ENCODE measurements at places on chromosomes 5 and 9.

DNA sequence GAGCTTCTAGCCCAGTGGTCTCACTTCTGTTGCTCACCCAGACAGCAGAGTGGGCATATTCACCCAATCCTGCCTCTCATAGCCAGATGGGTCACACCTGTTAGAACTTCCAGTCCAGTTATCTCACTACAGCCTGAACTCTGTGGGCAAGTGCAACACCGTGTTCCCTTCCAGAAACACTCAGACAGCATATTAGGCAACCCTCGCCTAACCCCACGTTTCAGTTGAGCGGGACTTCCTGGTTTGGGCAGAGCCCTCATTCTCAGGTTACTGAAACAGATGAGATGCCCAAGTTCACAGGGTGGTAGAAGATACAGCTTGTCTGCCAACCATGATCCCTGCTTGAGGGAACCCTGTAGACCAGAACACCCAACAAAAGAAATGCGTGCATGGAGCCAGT is 538.2 kb downstream of the CYLC2 start:
- DNase-seq: no peak

DNA sequence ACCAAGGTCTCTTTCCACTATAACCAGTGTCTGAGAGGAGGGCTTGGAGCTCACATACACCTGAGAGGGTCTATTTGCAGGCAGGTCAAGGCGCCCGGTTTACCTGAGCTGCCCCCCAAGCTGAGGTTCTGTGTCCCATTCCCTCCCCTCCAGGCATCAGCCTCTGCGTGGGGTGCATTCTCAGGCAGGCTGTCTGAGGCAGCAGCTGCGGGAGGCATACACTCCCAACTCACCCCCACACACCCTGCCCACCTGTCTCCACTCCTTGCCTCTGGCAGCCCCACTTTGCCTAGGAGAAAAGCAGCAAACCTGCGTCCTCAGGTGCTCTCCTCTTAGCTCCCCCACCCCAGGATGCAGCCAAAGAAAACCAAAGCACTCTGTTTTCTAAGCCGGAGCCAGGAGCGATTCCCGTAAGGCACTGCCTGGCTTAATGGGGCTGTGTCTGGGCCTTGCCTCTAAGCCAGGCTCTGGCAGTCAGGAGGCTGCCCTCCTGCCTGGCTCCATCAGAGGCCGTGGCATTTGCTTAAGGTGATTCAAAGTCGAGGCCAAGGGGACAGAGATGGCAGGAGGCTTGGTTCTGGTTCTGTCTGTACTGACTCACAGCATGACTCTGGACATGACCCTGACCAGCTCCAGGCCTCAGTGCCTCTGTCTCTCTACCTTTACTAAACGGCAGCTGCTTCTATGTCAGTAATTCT is 139.2 kb upstream of the TRIM32 start:
- DNase-seq: no peak

- DNase-seq: no peak
These were observed 134.6 kb downstream of the PIK3R1 start for GRCh38 chr5:68350176-68350575.

- no peak for DNase-seq
These were observed 63.5 kb upstream of the GARNL3 start for GRCh38 chr9:127201071-127201541.

DNA sequence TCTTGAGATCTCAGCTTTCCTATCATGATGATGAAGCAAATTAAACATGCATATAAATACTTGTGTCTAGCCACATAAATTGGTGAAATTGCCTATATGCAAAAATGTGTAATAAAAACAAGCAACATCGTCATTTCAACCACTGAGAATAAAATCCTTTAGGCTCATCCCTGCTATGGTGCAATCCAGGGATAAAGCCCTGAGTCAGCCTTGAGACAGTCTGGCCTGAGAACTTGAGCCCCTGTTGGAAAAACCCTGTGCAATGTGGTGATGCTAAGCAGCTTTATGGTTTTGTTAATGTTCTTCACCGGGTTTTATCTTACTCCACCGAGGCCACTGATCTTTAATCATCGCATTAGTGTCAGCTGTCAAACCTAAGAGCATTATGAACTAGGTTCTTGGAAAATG is 170.5 kb downstream of the DCP2 start:
- DNase-seq: no peak

DNA sequence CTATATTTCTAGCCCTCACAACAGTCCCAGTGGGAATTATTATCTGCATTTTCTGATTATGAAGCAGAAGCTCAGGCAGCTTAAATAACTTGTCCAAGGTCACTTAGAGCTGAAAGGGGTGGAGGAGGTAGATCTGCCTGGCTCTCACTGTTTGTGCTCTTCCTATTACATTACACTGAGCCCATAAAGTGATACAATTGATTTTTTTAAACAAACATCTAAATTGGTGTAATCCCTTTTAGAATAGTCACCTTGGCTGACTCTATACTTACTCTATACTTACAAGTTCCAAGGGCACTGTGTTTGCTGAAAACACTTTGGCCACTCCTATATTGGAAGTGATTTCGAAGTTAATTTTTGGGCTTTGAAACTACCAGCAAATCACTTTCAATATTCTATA is 144.7 kb downstream of the APBA1 start:
- DNase-seq: no peak

DNA sequence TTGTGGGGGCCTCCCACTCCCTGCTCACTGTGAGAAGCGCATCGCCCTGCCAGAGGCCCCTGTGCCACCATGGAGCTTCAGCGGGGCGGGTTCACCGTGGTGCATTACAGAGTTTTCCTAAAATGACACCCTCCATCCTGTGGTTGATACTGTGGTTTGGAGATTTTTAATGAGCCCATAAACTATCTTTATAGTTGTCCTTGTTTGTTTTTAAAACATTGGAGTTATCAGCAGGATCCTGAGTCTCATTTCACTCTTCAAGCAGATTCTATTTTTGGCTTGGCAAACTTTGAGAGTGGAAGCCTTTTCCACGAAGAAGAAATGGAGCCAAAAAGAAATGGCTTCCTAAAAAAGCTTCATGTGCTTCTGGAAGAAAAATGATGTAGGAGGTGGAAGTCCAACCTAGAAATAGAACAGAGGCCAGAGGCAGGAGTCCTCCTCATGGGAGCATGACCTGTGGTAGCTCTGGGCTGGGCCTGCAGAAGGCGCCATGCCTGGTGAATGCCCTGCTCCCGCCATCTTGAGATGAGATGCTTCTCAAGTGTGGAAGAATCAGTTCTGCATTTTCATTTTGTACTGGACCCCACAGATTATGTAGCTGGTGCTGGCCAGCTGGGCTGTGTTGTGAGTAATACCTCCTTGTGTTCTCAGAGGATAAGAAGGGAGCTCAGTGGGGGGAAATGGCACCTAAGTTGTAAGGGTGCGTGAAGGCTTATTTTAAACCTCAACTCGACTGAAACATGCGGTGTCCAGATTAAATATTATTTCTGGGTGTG is 79.0 kb upstream of the RAI14 start:
- no peak for DNase-seq

GRCh38 chr5:23884405-23885031 is 377.1 kb downstream of the PRDM9 start:
- DNase-seq: no peak

GRCh38 chr9:94085062-94085639 is 887 bp downstream of the PTPDC1 start:
- no peak for DNase-seq

DNA sequence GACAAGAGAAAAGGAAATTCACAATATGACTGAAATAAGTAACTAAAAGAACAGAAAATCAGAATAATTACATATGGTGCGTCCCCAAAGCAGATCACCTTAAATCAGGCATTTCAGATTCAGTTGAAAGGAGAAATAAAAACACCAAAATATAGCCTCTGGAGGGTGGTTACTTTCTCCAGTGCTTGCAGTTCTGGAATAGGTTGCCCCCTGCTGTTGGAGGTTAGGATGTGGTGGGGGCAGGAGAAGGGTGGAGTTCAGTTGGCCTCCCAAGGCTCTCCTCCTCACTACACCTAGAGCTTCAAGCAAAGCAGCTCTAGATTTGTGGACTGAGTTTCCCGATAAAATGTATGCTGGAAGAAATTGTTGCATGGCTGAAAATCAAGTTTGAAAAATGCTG is 338.2 kb upstream of the TLE4 start:
- no peak for DNase-seq

GRCh38 chr9:16026886-16027285 is 474.0 kb downstream of the CCDC171 start:
- no peak for DNase-seq

- no peak for DNase-seq
These were observed 200.7 kb downstream of the PARP8 start for GRCh38 chr5:50867140-50867539.

DNA sequence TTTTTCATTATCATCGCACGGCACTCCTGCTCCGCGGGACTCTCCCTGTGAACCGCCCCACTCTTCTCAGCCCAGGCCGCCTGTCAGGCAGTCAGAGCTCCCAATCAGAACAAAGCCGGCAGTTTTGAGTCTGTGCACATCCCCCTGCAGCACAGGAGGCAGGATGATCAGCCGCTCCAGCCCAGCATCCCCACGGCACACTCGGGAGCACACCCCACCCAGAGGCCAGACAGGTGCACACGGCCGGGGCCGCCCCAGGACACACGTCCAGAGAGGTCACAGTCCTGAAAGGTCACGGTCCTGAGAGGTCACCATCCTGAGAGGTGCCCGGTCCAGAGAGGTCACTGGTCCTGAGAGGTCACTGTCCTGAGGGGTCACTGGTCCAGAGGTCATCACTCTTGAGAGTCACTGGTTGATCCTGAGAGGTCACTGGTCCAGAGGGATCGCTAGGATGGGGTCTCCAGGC is 8.4 kb downstream of the TPPP start:
- no peak for DNase-seq
